Foreskin keratinocyte (primary cell): ENCODE measurements at places on chromosomes 16 and 17.

- DNase-seq: no peak
Observed at GRCh38 chr16:76705892-76706291, 428.7 kb downstream of the CNTNAP4 start.

GRCh38 chr17:18076936-18077335, 10.8 kb upstream of the DRG2 start:
- no peak for DNase-seq

- DNase-seq: no peak
Observed at GRCh38 chr16:25000683-25001082, 14.5 kb downstream of the ARHGAP17 start.

DNA sequence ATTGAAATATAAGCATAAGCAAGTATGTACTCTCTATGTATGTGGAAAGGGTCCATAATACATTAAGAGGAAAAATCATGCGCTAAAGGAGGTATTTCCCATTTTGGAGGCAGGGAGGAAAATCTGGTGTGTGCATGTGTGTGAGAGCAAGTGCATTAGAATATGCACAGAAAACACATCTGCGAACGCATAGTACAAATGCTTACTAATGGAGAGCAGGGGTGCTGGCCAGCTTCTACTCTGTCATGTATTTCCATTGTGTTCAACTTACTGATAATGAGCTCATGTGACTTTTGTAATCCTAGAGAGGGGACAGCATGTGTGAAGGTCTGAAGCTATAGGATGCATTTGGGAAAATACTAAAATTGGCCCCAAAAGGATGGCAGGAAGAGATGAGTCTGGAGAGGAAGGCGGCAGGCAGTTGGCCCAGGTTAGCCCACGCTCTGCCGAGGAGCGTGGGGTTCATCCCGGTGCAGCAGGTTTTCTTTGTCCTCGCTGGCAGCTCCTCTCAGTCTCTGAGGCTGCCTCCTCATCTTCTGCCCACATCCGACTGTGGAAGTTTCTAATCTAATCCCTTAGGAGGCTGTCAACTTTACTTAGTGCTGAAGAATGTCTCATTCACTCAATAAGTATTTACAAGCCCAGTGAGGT, 17.8 kb upstream of the KSR1 start:
- no peak for DNase-seq
